Inflammatory macrophage treated with lipopolysaccharide for 4 hours (primary cell): ENCODE measurements at places on chromosomes 4 and X.

DNA sequence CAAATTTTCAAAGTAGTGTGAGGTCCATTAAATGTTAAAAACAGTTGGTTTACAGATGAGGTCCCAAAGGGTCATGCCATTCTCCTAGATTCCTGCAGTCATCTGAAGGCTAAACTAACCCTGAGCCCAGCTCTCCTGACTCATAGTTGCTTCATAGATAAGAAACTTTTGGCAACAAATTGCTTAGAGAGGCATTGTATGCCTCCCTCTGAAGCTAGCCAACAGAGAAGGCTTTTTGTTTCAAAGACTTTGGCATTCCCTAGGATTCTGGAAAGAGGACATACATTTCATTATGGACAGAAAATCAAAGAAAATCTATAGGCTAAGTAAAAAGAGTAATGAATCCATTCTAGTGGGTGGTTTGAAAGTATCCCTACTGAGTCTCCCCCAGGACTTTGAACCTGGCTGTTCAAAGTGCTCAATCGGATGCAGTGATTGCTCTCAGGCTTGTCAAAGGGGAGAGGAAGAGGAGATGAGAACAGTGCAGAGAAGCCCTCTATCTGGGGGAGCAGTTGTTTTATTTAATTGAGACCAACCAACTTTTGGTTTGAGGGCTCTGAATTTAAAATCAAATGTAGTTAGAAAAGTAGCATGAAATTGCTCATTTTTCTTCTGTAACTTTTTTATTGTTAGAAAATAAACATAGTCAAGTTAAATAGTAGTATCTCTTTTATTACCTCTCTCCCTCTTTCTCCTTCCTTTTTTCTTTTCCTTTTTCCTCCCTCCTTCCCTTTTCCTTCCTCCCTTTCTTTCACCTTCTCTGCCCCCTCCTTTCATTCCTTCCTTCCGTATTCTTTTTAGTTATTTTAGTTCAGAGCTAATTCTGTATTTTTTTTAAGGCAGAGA lies 72.3 kb upstream of the ZNF518B start:
- no peak for DNase-seq

GRCh38 chr4:109875106-109875505 lies 27.2 kb downstream of the LRIT3 start:
- DNase-seq = no peak

GRCh38 chrX:23742174-23742696 lies 841 bp downstream of the ACOT9 start:
- peak; percentile 43 for DNase-seq

GRCh38 chr4:26342328-26343037 lies 21.7 kb downstream of the RBPJ start:
- peak; percentile 67 for DNase-seq

- DNase-seq = no peak
Observed at GRCh38 chrX:152405561-152405960, 45.6 kb downstream of the GABRA3 start.

DNA sequence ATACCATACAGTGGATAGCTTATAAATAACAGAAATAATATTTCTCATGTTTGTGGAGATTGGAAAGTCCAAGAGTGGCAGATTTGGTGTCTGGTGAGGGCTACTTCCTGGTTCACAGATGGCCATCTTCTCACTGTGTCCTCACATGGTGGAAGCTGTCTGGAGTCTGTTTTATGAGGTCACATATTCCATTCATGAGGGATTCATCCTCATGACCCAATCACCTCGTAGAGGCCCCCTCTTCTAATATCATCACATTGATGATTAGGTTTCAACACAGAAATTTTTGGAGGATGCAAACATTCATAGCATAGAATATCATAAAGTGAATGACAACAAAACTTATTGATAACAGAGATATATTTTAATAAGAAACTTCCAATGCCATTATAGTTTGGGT lies 568.0 kb downstream of the STIM2 start:
- no peak for DNase-seq

- no peak for DNase-seq
Observed at GRCh38 chrX:44935640-44936039, 62.7 kb downstream of the KDM6A start.

DNA sequence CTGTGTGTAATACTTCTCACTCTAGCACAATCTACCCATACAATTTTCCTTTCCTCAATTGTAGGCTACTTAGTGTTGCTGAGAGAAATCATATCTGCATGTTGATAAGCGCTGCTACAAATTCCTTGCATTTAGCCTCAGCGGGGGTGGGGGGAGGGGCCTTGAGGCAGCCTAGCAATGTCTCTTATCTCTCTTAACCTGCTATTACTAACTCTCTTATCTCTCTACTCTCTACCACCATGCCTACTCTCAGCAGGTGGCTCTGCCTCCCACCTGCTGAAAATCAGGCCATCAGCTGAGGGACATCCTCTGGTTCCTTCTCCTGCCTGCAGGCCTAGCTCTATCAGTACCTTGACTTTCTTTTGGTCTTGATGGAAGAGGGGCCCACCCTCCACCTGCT lies 98.9 kb downstream of the GPR82 start:
- DNase-seq = no peak

GRCh38 chrX:39827951-39828350 lies 269.8 kb downstream of the BCOR start:
- DNase-seq = no peak

DNA sequence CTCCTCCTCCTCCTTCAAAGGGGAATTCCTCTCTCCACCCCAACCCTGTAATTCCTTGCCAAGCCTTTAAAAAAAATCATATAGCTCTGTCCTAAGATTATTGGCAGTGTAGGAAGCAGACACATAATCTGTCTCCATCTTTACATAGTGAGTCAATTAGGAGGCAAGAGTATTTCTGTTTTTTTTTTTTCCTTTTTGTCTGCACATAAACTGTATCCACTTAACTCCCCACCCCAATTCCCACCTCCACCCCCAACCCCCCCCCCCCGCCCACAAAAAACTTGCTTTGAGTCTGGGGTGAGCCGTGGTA lies 182.5 kb downstream of the RASL11B start:
- no peak for DNase-seq

DNA sequence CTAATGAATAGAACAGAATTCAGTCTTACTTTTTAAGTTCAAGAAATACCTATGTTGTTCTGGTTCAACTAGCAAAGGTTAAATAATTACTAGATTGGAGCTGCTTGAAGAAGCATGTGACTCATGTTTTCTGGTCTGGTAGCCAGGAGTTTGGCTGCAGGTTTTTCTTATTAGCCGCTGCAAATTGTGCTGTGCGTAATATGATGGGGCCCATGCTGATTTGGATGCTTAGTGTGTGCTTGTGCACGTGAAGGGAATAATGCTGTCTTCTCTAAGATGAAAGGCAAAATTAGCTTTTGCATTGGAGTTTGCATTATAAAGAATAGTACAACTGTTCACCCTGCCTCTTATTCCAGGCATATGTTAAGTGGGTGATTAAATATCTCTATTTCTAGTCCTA lies 219.6 kb downstream of the SNCA start:
- no peak for DNase-seq

- peak; percentile 8 for DNase-seq
Observed at GRCh38 chr4:174373821-174374220, 90.1 kb downstream of the CEP44 start.

- peak; percentile 98 for DNase-seq
Observed at GRCh38 chr4:158535130-158535614, 13.5 kb downstream of the RXFP1 start.

DNA sequence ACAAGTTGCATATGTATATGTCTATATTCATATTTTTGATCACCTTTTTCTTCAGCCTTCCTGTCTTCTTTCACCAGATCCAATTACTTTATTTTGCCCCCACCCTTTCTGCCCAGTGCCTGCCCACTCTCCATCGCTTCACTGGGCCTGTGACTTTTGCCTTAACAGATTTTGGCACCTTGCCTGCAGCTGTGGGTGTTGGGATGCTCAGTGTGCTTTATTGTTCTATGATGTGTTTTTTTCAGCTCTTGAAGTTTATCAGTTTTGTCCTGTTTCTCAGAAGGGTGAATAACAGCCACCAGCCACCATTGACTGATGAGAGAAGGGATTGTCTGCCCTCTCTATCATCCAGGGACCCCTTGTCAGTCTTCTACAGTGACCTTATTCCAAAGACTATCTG lies 77.2 kb upstream of the GALNT7 start:
- DNase-seq = no peak
